ENCODE measurements at places on chromosomes 1 and 21.

DNA sequence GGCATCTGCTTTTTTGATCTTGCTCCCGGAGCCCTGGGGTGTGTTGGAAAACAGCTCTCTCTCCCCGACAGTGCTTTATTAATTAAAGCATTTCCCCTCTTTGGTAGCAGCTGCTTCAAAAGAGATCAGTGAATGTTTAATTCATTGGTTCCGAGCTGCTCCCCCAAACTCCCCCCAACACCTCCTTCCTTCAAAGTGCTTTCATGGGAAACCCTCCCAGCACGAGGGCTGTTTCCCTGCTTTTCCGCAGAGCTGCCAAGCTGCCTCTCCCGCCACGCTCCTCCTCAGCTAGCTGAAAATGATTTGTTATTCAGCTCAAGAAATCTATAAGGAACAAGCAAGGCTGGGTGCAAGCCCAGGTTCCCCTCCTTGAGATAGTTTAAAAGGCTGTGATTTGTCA, 40.0 kb upstream of the DISP3 start:
- no peak for DNase-seq

- no peak for DNase-seq
Measured at GRCh38 chr1:64623750-64624191, 121.1 kb upstream of the RAVER2 start.

GRCh38 chr1:200491103-200491502, 81.3 kb upstream of the ZNF281 start:
- DNase-seq: no peak

GRCh38 chr1:156546267-156546666, 26.1 kb downstream of the IQGAP3 start:
- DNase-seq: no peak

GRCh38 chr1:54857141-54857540, 29.9 kb downstream of the DHCR24 start:
- no peak for DNase-seq

GRCh38 chr1:242243472-242243871, 244.6 kb upstream of the MAP1LC3C start:
- no peak for DNase-seq

DNA sequence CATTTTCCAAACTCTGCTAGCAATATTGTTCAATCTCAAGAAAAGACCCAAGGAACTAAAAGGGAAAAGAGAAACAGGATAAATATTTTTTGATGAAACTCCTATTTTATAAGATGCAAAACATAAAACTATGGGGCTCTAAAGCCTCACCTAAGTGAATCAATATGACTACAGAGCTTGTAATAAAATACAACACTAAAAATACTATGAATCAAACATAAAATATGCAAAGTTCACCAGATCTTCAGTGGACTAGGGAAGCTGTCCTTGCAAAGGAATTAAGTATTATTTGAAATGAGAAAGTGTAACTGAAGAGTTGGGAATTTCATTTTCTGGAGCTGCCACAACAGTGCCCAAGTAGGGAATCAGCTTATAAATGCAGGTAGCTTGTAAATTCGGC, 124.5 kb downstream of the CRB1 start:
- no peak for DNase-seq

GRCh38 chr1:81800695-81801650, at the start of gene ADGRL2:
ADGRL2 (plus strand) TSS chr1:81800934; CDS start chr1:81836985, 36,051 bp downstream.
- DNase-seq: no peak

GRCh38 chr1:12316331-12316730, 86.5 kb downstream of the VPS13D start:
- no peak for DNase-seq
